ENCODE measurements at places on chromosomes 6 and 20.

GRCh38 chr6:10409233-10409721, 5.6 kb downstream of the TFAP2A start:
- DNase-seq, result no peak

- no peak for DNase-seq
These were observed at the start of gene CRISP2 for GRCh38 chr6:49713346-49713745. TSS of gene CRISP2 (minus strand) at chr6:49713543. CDS start at chr6:49709196, 4,347 bp downstream.

GRCh38 chr20:32495217-32495565, 89.9 kb downstream of the NOL4L start:
- no peak for DNase-seq

DNA sequence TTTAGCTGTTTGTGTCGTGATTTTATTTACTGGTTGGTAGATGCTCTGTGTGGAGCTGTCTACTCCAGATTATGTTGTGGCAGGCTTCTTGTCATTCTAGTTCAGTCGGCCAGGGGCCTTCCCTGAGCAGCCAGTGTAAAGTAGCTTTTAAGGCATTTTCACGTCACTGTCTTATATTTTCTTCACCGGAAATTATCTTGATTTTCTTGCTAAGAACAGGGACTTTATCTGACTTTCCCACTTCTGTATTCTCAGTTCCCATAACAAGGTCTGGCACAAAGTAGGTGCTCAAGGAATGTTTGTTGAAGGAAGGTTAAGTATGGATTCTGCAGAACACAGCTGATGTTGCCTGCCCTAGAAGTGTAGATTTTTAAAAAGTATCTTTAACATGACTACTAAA, 868 bp downstream of the LTV1 start:
- no peak for DNase-seq

DNA sequence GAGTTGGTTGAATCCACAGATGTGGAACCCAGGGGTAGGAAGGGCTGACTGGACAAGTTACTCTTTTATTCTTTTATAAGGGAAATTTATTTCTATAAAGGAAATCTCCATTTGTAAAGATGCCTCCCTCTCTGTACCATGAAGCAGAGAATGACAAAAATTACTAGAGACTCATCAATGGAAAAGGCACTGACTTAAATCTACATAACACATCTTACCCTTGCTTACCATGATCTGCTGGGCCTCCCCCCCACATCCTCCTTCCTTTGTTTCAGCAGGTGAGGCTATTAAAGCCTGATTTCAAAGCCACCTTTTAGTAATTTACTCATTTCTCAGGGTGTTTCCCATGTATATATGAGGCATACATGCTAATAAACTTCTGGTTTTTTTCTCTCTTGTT, 130.2 kb upstream of the HDDC2 start:
- DNase-seq, result no peak

DNA sequence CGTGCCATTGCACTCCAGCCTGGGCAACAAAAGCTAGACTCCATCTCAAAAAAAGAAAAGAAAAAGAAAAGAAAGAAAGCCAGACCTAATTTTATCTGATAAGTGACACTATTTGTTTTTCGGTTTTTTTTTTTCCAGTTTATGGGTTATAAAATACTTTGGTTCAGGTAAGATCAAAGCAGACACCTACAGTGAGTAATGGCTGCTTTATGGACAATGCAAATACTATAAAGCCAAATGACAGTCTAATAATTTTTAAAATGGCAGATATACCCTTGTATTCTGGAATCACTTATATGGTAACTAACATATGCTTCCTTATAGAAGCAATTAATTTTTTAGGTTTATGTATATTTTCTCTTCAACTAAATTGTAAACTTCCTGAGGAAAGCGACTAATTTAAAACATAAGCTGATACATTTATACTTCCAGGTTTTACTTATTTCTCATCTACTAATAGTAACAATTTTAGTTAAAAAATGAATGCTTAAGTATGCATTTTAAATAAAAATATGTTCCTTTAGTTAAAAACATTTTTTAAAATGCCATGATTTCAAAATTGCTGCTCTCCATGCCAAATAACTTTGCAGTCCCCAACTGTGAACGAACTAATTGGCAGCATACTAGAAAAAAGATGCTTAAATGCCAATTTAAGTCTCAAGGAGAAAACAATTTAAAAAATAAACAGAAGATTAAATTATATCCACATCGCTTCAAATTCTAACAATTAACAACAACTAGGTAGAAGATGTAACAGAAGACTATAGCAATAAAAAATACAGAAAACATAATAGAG, 38.5 kb downstream of the KIAA0319 start:
- no peak for DNase-seq

- no peak for DNase-seq
These were observed 28.7 kb downstream of the PTPRK start for GRCh38 chr6:128491610-128492206.

DNA sequence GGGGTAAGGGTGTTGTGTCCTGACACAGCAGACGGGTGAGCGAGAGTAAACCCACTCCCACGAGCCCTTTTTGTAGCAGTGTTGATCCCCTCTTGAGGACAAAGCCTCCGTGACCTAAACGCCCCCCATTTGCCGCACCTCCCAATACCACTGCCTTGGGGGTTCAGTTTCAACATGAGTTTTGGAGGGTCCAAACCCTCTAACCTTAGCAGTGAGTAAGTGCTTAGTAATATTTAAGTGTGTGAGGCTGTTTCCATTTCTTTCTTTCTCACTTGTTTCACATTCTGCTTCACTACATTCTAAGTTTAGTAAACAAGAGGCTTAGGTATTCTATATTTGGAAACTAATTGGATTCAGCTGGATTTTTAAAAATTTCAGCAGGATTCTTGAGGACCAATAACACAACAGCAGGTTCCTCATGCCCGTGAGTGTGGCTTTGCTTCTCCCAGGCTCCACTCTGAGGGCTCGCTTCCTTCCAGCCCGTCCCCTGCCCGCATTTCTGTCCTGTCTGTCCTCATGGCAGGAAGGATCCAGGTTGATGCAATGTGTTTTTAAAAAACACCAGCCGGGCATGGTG, 41.2 kb downstream of the SNX9 start:
- no peak for DNase-seq

- no peak for DNase-seq
These were observed 39.8 kb upstream of the CENPW start for GRCh38 chr6:126300126-126300525.

DNA sequence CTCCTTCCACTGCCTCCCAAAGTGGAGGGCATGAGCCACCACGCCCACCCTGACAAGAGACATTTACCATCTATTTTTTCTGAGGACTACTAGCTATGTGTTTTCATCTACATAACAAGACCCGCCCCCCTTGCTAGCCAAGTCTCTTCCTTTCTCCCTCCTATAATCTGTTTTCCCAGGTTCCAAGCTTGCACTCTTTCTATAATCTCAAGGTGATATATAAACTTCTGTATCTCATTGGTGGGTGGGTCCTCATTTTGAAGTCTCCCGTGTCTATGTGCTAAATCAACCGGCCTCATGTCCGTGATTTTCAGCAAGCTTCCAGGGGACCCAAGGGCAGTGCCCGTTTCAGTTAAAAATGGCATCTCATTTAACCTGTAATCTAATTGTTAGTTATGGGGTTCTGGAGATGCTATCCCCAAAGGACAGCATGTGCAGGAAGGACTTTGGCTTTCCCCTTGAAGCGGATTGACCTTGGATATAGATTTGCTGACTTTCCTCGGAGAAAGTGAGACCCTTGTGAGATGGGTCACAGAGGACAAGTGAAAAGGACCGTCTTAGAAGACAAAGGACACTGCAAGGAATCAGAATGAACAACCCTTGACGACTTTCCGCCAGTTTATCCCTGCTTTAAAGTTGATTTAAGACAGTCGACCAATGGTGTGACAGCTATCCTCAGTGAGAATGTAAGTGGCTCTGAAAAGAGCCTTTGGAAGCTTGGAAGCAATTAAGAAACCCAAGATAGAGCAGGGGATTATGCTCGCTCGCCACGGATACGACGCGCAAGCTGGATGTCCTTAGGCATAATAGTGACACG, 22.4 kb downstream of the OR2B2 start:
- DNase-seq, result no peak

- no peak for DNase-seq
These were observed 144.8 kb upstream of the LAMP5 start for GRCh38 chr20:9369557-9369956.

DNA sequence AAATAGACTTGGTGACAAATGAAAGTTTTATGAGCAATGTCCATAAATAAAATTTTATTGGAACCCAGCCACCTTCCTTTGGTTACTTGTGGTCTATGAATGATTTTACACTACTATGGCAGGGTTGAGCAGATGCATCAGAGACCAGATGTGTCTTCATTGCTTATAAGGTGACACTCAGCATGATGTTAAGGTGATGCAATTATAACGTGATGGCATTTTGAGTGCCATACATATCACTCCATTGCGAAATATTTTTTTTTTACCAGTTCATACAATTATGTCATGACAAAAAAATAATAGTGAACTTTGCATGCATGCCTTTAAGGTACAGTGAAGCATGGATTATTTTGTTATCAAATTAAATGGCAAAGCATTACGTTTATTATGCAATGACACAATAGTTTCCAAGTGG, 96.0 kb downstream of the ADTRP start:
- no peak for DNase-seq

GRCh38 chr6:161745128-161745527, 471.3 kb upstream of the AGPAT4 start:
- DNase-seq, result no peak

- DNase-seq, result no peak
These were observed 86.0 kb upstream of the TPD52L1 start for GRCh38 chr6:125067552-125067951.

GRCh38 chr6:145119081-145119480, 616.2 kb downstream of the EPM2A start:
- no peak for DNase-seq

- no peak for DNase-seq
These were observed 26.6 kb upstream of the ILRUN start for GRCh38 chr6:34723203-34723602.

DNA sequence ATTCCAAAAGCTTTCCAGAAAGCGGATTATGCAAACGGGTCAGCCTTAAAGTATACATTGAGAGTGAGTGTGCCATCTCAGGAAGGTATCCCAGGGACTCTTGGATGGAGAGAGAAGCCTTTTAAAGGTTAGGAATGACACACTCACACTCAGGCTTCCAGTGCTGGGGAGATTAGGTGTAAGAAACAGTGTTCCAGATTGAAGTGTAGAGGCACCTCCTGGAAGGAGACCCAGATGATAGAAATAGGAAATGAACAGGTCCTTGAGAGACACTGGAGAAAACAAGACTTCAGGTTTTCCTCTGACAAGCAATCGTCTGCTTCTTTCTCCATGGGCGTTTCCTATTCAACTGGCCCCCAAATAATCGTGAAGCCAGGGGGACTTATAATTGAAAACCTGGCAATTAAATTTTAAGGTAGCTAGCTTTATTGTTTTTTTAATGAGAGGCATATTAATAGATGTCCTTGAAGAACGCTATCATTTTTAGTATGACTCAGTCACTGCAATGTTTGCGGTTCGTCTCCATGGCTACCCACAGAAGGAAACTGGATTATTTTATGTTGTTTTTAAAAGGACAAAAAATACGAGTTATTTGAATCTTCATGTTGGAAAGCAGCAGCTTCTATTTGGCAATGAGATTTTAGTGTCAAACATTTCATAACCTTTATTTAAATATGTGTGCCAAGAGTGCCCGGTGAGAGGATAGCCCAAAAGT, 85.3 kb downstream of the TRMT6 start:
- DNase-seq, result no peak

DNA sequence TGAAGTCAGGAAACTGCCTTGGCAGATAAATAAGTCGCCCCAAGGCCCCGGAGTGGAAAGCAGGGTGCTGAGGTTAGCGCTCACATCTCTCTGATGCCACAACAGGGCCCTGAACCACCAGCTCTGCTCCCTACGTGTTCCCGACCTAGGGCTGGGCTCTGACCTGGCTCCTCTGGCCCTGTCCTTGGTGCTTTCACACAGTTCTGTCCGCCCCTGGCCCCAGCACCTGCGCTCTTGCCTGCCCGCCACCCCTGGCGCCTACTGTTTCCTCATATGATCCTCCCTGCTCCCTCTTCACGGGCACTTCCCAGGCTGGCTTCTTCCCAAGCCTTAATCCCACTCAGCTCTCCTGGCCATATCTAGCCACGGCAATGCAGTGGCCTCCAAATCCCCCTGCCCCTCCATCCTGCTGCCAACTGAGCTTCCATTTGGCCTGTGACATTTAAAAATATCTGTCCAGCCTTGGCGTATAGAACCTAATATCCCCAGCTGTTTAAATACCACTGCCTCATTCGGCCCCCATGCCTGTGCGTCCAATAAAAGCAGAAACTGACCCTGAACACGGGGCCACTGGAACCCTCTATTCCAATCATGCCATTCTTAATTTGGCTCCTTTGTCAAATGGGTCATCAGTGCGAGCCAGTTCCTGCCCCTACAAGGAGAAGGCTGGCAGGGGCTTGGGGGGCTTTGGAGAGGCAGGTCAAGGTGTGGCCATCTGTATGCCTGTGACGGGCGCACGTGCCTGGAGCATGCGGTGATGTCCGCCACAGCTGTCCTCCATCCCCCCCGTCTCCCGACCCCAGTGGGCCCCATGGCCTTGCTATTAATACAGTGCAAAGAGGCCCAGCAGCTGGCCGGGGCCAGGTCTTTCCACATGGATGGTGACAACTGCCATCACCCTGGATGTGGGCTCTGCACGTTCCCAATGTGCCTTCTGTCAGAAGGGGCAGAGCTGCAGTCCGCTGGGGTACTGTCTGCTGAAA, 27.7 kb downstream of the GNAS-AS1 start:
- DNase-seq, result no peak

GRCh38 chr6:112562301-112563231, 215.4 kb downstream of the RFPL4B start:
- no peak for DNase-seq

GRCh38 chr20:30486103-30486478, 771.4 kb upstream of the DEFB115 start:
- DNase-seq, result no peak

DNA sequence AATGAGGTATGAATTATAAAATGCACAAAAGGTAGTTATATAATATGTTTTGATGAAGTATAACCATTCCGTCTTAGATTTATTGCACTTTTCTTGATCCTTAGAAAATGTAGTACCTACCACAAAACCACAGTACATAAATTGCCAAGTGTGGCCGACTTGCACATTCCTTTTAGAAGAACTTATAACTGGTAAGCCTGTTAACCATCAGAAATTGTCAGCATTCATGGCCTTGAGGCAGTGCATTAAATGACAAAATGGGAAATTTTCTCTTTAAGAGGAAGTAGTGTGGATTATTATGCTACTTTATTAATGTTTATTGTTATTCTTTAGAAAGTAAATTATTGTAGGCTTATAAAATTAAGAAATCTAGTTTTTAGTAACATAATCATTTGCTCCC, 29.6 kb downstream of the TAB2 start:
- no peak for DNase-seq

- no peak for DNase-seq
These were observed 81.6 kb downstream of the NCOA7 start for GRCh38 chr6:125872259-125872921.

GRCh38 chr20:31858760-31859083, 11.6 kb downstream of the DUSP15 start:
- DNase-seq, result no peak

DNA sequence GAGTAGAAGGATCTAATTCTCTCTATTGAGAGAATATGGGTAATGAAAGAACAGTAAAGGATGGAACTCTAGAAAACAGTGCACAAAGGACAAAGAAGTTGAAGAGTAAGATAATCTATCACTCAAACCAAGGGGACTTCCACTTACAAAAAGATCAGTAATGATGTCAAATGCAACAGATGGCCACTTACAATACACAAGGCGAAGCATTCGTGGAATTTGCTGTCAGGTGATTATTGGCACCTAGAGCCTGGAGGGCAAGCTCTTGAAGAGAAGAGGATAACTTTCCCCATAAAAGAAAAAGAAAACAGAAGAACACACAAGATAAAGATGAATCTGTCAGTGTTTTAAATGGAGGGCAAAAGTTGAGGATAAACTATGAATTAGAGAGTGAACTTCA, 256.0 kb upstream of the TCF21 start:
- no peak for DNase-seq
